ENCODE measurements at places on chromosomes 5 and 9.

- DNase-seq, result no peak
Observed at GRCh38 chr9:129560881-129561306, 60.0 kb downstream of the C9orf50 start.

GRCh38 chr5:151071848-151072629 lies 8.8 kb downstream of the TNIP1 start:
- no peak for DNase-seq

- DNase-seq, result no peak
Observed at GRCh38 chr5:38845526-38846378, at the start of gene OSMR. Gene OSMR (plus strand): TSS chr5:38846012. CDS start chr5:38869045, 23,033 bp downstream.

- DNase-seq, result no peak
Observed at GRCh38 chr5:21085791-21086190, 1097.8 kb upstream of the CDH18 start.

DNA sequence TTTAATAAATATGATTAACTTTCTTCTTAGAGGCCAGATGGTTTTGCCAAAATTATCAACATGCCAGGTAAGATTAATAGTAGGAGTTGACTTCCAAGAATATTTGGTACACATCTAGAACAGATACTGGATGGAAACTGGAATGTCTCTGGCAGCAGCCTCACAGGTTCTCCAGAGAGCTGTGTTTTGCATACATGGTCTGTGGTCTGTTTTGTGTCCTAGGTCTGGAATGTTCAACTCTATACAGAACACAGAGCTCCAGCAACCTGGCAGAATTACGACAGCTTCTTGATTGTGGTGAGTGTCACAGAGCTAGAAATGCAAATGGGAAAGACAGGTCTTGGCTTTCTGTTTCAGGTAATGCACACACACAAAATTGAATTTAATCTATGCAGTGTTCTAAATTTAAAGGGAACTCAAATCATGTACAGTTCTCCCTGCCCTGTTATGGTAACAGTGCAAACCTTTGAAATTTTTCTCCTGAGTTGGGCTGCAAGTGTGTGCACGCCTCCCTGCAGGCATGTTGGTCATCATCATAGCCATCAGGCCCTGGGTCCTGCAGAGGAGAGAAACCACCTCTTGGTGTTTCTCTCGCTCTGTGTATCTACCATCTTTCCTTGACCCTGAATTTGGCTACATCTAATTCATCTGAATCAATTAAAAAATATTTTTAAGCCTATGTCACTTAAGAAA lies 58.3 kb downstream of the PIK3R1 start:
- no peak for DNase-seq

DNA sequence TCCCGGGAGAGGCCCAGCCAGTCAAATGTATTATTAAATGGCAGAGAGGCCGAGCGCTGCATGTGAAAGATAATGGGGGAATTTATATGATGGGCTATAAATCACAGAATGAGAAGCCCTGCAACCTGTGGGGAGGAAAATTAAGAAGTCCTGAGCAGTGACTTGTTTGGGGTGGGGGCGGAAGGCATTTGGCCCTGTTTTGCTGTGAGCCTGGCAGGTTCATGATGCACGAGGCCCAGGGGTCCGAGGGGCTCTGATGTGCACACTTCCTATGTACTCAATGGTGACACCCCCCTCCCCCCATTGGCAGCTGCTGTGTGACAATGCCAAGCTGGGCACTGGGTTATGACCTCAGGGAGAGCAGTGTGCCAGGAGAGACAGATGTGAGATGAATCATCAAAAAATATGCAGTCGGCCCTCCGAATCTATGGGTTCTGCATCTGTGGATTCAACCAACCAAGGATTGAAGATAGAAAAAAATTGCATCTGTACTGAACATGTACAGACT lies 13.7 kb upstream of the DAB2IP start:
- DNase-seq, result no peak

DNA sequence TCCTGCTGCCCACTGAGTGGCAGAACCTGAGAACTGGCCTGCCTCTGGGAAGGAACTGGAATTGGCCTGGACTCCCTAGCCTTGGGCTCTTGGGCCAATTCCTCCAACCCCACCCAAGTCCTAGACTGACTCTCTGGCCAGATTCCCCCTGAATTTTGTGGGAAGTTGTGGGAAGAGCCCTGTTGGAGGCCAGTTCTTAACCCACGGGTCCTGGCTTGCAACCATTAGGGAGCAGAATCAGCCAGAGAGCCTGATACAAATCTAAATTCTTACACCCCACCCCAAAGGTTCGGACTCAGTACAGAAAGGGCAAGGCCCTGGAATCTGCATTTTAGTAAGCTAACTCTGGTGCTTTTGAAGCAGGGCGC lies 125.3 kb upstream of the SLC25A48 start:
- no peak for DNase-seq

- DNase-seq, result no peak
Observed at GRCh38 chr9:105232207-105232606, 12.2 kb upstream of the SLC44A1 start.

- no peak for DNase-seq
Observed at GRCh38 chr5:3058942-3059341, 307.5 kb upstream of the IRX2 start.

GRCh38 chr9:2281031-2281802 lies 266.1 kb downstream of the SMARCA2 start:
- DNase-seq, result no peak

DNA sequence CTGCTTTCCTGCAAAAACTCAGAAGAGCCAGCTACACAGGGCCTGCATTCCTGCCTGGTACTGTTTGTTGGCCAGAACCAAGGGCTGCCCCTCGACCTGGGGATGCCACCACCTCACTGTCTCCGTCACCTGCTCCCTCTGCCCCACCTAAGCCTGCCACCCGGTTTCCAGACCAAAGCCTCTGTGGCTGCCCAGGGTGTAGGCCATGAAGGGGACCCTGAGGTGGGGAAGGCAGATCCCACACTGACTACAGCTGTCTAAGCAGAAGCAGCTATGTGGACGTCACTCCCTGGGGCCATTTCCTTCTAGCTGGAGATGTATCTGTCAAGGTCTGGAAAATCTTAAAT lies 35.8 kb downstream of the RASGEF1C start:
- DNase-seq, result no peak

- no peak for DNase-seq
Observed at GRCh38 chr5:104598285-104598684, 1035.7 kb upstream of the NUDT12 start.

DNA sequence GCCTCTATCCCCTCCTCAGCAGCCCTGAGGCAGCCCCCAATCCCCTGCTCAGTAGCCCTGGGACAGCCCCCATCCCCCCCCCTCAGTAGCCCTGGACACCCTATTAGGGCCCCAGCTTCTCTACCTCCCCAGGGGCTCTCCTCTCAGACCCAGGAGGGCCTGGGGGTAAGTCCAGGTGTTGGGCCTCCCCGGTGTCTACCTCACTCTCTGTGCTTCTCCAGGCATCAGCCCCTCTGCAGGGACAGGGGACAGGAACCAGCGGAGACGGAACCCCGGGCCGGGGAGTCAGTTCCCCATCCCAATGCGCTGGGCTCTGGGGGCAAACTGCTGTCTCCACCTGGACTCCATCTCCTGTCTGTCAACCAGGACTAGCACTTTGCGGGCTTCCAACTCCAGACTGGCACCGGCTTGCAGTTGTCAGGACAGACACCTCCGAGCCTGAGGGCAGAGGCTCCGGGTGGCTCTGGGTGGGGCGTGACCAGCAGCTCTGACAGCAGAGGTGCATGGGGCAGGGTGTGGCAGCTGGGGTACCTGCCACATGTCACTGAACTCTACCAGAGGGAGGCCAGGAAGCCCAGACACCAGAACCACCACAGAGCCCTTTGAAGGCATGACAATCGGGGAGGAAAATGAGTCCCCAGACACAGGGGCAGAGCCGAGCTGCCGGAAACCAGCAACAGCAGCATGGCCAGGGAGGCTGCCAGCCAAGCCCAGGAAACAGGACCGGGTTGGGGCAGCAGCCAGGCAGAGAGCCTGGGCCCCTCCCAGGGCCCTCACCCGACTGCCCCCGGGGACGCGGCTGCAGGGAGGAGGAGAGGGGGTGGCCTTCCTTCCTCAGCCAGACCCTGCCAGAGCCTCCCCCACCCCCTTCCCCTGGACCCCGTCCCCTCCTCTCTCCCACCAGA lies 17.7 kb upstream of the UBAC1 start:
- DNase-seq, result peak; percentile 18

- no peak for DNase-seq
Observed at GRCh38 chr5:61669531-61669930, 337.5 kb downstream of the ZSWIM6 start.

- no peak for DNase-seq
Observed at GRCh38 chr9:571066-571465, 270.4 kb upstream of the DMRT1 start.

GRCh38 chr9:98568909-98569469 lies 139.7 kb downstream of the GABBR2 start:
- no peak for DNase-seq

DNA sequence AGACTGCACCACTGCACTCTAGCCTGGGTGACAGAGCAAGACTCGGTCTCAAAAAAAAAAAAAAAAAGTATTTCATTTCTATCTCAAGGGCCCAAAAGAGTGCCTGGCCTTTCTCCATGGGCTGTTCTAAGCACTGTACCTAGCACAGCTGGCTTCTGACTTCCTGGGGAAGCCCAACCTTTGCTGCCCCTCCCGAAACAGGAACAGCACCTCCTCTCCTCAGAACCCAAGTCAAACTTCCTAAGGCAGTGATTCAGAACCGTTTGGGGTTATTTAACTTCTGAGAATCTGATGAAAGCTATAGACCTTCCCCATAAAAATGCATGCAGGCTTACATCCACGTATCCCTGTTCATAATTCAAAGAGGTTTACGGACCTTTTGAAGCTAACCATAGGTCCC lies 57.8 kb downstream of the NRG2 start:
- DNase-seq, result no peak

DNA sequence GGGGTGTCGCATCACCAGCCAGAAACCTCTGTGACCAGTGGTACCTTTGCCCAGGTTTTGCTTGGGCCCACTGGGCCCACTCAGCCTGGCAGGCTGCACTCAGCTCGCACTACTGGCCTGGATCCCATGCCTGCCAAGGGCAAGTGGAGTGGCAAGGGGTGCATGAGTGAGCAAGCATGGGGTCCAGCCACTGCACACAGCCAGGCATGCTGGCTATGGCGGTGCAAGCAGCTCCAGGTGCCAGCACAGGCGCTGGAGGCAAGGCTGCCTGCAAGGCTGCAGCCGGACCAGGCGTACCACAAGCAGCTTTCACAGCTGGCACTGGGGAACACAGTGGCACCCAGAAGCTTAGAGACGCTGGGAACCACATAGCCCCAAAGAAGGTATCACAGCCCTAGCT lies 80.1 kb downstream of the NLN start:
- no peak for DNase-seq

GRCh38 chr5:60535198-60535597 lies 164.8 kb downstream of the DEPDC1B start:
- DNase-seq, result no peak

Data from activated CD4-positive, alpha-beta T cell treated with anti-CD3 and anti-CD28 coated beads, Interleukin-2, amount 50 U/mL, for 16 hours (primary cell).